Kidney tubule cell (primary cell): ENCODE measurements at places on chromosomes 6 and 20.

DNA sequence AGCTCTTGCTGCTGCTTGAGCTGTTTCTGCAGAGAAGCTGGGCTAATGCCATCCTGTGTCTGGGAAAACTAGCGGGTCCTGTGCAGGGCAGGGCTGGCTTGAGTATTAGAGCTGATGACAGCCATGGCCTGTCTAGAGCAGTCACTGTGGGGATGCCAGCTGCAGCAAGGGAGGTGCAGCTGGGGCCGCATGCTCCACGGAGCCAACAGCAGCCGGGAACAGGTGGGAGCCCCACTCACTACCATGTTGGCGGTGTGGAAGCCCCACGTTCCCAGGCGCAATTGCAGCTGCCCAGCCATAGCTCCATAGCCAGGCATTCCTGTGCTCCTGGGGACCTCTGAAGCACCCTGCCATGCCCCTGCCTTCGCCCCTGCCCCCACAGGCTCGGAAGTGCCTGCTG, 212.9 kb downstream of the TFAP2C start:
- DNase-seq = no peak

- DNase-seq = no peak
Observed at GRCh38 chr20:43870484-43870883, 44.2 kb upstream of the TOX2 start.

- DNase-seq = no peak
Observed at GRCh38 chr20:31680286-31681127, 42.2 kb downstream of the BCL2L1 start.

- DNase-seq = peak; percentile 36
Observed at GRCh38 chr6:92538926-92539325, 880.4 kb downstream of the EPHA7 start.

DNA sequence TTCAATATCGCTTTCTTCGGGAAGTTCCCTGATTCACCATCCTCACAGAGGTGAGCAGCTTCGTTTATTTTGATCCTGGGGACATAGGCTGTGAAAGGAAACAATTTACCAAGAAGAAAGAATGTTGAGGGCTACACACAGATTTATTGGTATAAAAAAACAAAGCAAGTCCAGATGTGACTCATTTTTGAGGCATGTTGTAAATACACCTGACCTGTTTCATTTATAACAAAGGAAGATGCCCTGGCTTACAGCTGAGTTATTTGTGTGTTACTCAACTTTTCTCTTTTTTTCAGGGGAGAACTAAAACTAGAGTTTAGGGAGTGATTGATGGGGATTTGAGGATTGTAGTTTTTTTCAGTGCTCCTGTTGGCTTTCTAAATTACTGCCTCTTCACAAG, 489.5 kb downstream of the CBLN4 start:
- DNase-seq = peak; percentile 76

GRCh38 chr6:88574031-88574430, 389.4 kb downstream of the RNGTT start:
- DNase-seq = no peak
